Ovary (tissue), 10 donors: ENCODE measurements at places on chromosomes 2 and 18. TPM values are rescaled to one million over a fixed set of nuclear protein-coding genes. Genes with fewer than 3 reads are reported as not detected.

DNA sequence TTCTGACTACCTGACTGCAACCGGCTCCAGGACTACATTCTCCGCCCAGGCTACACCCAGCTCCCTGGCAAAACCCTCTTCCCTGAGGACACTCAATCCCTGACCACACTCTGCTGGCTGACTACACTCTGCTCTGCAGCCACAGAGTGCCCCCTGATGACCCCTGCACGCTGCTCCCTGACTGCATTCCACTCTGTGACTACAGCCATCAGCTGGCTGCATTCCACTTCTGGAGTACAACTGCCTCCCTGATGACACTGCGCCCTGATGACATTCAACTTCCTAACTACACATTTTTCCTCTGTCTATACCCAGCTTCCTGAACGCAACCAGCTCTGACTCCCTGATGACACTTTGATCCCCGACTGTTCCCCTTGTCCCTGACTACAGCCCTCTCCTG lies 71.3 kb upstream of the NRXN1 start:
- H3K4me1 ChIP-seq = no peaks in the 10 kb centered on the region
- no peak for DNase-seq
- H3K4me3 ChIP-seq = no peak overlapping the region
- no peaks in the 10 kb centered on the region for H3K36me3 ChIP-seq
- no peak overlapping the region for H3K27ac ChIP-seq

DNA sequence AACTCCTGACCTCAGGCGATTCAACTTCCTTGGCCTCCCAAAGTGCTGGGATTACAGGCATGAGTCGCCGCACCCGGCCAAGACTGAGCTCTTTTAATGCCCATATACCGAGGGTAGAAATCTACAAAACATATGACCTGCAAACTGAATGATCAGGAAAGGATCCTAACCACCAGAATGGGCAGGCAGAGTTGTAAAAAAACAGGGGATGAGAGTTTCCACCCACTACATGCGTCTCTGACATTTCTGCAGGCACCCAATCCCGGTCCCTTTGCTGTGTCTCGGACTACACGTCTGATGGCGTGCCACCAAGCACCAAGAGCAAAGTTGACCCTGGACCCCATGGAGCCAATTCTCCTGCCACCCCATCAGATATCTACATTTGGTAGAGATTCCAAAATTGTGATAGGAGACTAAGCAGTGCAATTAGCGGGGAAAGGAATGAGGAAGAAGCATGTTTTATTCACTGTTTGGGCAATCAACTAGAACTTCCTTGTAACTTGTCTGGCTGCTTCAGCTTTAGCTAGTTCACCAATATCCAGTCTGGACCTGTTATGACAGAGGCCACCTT lies 74.1 kb downstream of the ATP8B1 start:
- H3K27me3 ChIP-seq = no peaks in the 10 kb centered on the region
- H3K27ac ChIP-seq = no peak overlapping the region
- H3K36me3 ChIP-seq = no peaks in the 10 kb centered on the region
- DNase-seq = no peak
- H3K4me1 ChIP-seq = no peaks in the 10 kb centered on the region

DNA sequence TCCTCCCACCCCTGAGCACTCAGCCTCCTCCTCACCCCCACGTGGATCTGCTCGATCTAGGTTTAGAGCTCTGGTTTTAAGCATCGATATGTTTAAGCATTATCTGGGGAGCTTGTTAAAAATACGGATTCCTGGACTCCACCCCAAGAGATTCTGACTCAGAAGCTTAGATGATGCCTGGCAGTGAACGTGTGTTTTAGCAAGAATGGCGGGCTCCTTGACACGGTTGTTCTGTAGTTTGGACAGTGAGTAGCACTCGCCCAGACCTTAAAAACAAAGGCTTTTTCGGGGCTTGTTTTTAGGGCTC lies 47.3 kb downstream of the LDLRAD4 start:
- H3K27ac ChIP-seq = no peak overlapping the region
- no peak overlapping the region for H3K4me3 ChIP-seq
- H3K36me3 ChIP-seq = no peaks in the 10 kb centered on the region
- DNase-seq = no peak
- peaks cover 5% of the 10 kb centered on the region for H3K4me1 ChIP-seq

DNA sequence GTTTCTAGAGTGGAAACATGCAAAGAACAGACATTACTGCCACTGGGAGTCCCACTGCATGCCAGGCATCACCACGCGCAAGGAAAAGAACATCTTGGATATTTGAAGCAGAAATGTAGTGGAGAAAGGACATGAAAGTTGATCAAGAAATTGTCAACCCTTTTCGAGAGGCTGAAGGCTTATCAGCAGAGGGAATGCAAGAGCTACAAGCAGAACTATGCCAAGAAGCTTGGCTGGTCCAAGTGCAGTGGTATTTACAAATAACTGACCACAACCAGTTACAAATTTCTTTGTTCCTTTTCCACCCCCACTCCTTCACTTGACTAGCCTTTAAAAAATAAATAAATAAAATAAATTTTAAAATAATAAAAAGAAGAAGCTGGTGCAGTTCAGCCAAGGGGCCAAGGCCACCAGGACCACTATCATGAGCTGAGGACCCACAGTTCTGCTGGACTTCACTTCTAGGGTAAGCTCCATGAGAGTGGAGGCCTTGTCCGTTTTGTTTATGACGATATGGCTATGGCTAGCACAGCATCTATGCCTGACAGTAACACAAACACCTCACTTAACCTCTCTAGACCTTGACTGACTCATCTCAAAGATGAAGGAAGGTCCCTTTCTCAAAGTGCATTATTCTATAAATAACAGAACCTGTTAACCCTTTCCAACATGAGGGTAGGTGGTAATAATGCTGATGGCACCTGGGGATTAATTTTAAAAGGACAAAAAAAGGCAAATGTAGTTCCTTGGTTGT lies 20.9 kb downstream of the MARCHF4 start:
- no peaks in the 10 kb centered on the region for H3K36me3 ChIP-seq
- DNase-seq = no peak
- H3K4me3 ChIP-seq = no peak overlapping the region
- H3K4me1 ChIP-seq = no peaks in the 10 kb centered on the region
- no peaks in the 10 kb centered on the region for H3K27me3 ChIP-seq

- H3K27ac ChIP-seq = no peak overlapping the region
- H3K4me1 ChIP-seq = no peaks in the 10 kb centered on the region
- no peaks in the 10 kb centered on the region for H3K36me3 ChIP-seq
Observed at GRCh38 chr18:69257861-69258458, 142.7 kb upstream of the DOK6 start.

GRCh38 chr2:6754419-6754818 lies 111.3 kb downstream of the CMPK2 start:
- no peaks in the 10 kb centered on the region for H3K4me1 ChIP-seq
- H3K27ac ChIP-seq = no peak overlapping the region
- H3K4me3 ChIP-seq = no peak overlapping the region
- no peaks in the 10 kb centered on the region for H3K27me3 ChIP-seq

GRCh38 chr2:222427646-222428301 lies 3.4 kb downstream of the SGPP2 start:
- H3K4me1 ChIP-seq = peaks cover 4% of the 10 kb centered on the region
- no peak for DNase-seq
- H3K27ac ChIP-seq = no peak overlapping the region
- no peaks in the 10 kb centered on the region for H3K36me3 ChIP-seq
- no peaks in the 10 kb centered on the region for H3K27me3 ChIP-seq

- no peak overlapping the region for H3K27ac ChIP-seq
- no peak overlapping the region for H3K4me3 ChIP-seq
- no peaks in the 10 kb centered on the region for H3K27me3 ChIP-seq
- DNase-seq = no peak
Observed at GRCh38 chr2:118535818-118536212, 311.6 kb downstream of the EN1 start.

DNA sequence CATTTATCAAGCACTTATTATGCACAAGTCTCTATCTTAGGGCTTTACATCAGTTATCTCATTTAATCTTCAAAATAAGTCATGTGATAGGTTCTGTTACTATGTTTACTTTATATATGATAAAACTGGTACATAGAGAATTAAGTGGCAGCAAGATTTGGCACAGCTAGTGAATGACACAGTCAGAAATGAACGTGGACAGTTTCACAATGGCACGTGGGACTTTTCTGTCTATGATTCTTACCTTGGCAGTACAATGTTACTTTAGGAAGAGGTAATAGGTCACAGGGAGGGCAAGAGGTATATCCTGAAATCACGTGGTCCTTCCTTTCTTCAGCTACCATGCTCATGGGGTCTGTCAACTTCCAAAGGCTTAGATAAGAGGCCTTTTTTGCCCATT lies 53.4 kb downstream of the SLC4A10 start:
- H3K4me3 ChIP-seq = no peak overlapping the region
- H3K27me3 ChIP-seq = no peaks in the 10 kb centered on the region
- H3K36me3 ChIP-seq = no peaks in the 10 kb centered on the region

GRCh38 chr18:77634494-77634893 lies 384.8 kb downstream of the GALR1 start:
- no peak overlapping the region for H3K4me3 ChIP-seq
- H3K27me3 ChIP-seq = no peaks in the 10 kb centered on the region
- DNase-seq = no peak
- no peak overlapping the region for H3K27ac ChIP-seq
- no peaks in the 10 kb centered on the region for H3K4me1 ChIP-seq

Gene ZNF892
- total RNA-seq = 4.5 TPM

Gene CCDC138
- total RNA-seq = 6.8 TPM
